Tibial nerve (tissue), 4 donors: ENCODE measurements at places on chromosomes 3 and 15.

GRCh38 chr3:69448877-69449276 is 63.0 kb upstream of the FRMD4B start:
- H3K27me3 ChIP-seq: no peaks in the 10 kb centered on the region
- H3K4me1 ChIP-seq: no peaks in the 10 kb centered on the region
- DNase-seq: no peak
- no peaks in the 10 kb centered on the region for H3K36me3 ChIP-seq

DNA sequence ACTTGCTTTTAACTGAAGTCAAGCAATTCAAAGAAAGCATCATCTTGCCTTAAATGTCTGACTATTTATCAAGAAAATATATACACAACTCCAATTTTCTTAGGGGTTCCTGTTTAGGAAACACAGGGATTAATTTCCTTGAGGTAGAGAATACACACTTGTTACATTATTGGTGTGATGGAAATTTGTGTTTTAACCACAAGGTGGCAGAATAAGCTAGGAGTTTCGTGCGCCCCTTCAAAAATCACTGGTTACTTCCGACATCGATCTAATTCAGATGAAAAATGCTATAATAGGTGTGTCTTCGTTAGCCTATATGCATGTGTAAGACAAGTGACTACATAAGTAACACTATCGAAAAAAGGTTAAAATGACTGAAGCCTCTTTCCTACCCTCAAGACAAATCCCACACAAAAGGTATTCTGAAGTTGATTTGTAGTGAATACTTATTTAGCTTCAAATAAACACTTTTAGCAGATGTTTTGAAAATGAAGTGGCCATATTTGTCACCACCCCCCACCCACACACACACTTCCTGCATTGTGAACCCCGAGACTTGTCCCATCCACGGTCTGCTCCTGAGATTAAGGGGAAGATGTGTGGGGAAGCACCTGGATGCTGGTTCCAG is 246.5 kb downstream of the ROBO1 start:
- H3K4me1 ChIP-seq: no peaks in the 10 kb centered on the region
- no peaks in the 10 kb centered on the region for H3K27me3 ChIP-seq
- H3K4me3 ChIP-seq: no peak overlapping the region

DNA sequence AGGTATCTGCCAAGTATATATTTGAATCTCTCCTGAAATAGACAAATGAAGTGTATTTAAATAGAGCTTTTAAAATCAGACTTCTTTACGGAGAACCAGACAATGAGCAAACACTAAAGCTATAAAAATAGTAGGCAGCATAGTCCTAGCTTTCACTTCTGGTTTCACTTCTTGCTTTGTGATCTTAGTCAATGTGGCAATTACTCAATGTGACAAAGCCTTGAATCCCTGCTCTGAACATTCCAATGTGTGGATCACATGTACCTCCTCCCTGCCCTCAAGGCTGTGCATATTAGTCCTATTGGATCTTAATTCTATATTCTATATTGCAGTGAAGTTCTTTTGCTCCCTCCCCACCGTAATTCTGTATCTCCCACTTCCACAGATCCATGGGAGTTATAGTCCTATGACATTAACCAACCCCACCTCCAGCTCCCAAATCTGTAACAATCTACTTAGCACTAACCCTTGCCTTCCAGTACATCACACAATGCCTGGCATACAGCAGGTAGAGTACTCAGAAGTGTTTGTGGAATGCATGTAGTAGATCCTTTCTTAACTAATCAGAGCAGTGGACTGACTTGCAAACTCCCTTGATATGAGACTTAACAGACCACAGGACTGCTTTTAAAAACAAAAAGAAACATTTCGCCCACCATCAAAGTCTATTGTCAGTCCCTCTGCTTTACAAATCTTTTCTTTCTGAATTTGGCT is 24.3 kb upstream of the CP start:
- DNase-seq: no peak
- no peaks in the 10 kb centered on the region for H3K27me3 ChIP-seq
- no peak overlapping the region for H3K4me3 ChIP-seq
- H3K36me3 ChIP-seq: no peaks in the 10 kb centered on the region
- H3K27ac ChIP-seq: no peak overlapping the region
- peaks cover 27% of the 10 kb centered on the region for H3K4me1 ChIP-seq

- H3K36me3 ChIP-seq: no peaks in the 10 kb centered on the region
- no peaks in the 10 kb centered on the region for H3K27me3 ChIP-seq
Observed at GRCh38 chr15:82909080-82909815, 43.3 kb downstream of the HOMER2 start.
